ENCODE measurements at places on chromosomes 11 and 22.

GRCh38 chr11:76605338-76606074 is 65.0 kb downstream of the LRRC32 start:
- no peak for DNase-seq

DNA sequence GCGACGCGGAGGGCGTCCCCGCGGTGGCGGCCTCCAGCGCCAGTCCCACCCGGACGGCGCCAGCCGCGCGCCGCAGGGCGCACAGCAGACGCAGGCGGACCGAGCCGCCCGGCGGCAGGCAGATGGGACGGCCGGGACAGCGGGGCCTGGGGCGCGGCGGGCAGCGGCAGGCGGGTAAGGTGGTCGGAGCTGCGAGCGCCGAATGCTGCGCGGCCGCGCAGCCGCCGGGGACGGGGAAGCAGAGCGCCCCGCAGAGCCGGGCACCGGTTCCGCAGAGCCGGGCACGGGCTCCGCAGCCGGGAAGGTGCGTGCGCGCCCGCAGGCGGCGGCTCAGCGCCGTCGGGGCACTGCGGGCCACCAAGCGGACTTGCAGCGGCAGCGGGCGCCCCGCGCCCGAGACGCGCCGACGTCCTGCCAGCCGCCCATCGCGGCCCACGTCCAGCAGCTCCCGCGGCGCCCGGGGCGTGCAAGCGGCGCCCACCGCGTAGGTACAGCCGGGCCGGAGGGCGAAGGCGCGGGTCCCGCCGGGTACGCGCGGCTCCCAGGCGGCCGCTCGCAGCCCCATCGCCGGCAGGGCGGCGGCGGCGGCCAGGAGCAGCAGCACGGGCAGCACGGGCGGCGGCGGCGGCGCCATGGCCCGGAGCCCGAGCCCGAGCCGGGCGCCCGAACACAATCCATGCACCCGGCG is 739 bp downstream of the CELSR1 start:
- no peak for DNase-seq

DNA sequence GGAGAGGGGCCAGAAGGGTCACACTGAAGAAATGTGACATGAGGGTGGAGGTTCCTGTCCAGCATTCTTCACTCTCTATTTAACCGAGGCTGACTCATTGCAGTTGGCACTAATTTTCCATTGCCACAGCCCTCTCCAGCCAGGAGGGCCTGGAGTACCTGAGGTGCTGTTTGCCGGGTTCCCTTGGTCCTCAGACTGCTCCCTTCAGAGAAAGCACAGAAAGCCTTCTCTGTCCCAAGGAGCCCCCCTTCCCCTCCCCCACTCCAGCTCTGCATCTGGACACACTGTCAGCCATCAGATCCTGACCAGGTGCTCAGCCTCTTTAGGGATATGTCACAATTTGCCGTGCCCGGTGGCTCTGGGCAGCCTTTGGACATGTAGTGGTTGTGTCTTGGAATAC is 3.2 kb upstream of the C11orf91 start:
- DNase-seq, result no peak

- DNase-seq, result no peak
These were observed 273.3 kb downstream of the CTTN start for GRCh38 chr11:70671611-70672010.

DNA sequence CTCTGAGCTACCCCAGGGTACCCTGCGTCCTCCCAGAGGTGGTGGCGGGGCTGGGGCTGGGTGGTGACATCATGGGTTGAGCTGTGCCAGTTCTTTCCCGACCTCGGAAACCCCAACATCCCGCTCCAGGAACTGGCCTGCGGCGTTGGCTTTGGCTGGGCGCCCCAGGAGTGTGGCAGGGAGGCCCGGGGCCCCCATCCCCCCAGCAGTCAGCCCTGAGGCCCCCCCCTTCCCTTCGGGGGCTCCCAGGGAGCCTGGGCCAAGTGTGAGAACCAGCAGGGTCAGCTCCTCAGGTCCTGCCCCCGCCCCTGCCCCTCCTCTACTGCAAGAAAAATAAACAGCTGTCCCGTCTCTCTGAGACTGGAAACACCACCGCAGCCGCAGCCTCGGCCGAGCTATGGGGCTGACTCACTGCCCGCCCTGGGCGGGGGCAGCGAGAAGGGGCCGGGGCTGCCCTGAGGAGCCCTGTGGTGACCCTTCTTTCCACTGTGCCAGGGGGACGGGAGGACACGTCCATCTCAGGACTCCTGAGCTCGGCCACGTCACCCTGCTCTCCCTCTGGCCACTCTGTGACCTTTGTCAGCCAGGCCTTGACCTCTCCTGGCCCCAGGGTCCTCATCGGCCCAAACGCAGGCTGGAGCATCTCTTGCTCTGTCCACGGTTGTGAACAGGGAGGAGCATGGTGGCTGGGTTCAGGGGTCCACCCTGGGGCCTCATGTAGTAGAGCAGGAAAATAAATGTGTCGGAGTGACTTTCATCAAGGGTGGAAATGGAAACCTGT is 73.4 kb downstream of the WNT7B start:
- DNase-seq, result peak; percentile 51

- no peak for DNase-seq
These were observed 10.0 kb downstream of the PRR33 start for GRCh38 chr11:1881442-1882264.

GRCh38 chr11:104332110-104332509 is 168.2 kb upstream of the PDGFD start:
- DNase-seq, result no peak

GRCh38 chr11:46527591-46528130 is 66.2 kb downstream of the AMBRA1 start:
- DNase-seq, result no peak

DNA sequence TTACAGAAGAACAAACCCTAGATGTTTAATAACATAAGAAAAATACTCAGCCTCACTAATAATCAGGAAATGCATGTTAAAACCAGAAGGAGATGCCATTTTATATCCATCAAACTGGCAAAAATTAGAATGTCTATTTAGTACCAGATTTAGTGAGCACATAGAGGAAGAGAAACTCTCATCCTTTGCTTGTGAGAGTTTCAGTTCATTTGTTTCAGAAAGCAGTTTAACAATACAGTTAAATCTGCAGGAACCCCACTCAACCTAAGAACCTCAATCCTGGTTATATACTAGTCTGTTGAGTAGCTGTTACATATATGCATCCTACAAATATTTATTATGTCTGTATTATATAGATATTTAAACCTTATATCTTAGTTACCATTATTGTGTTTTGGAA is 172.6 kb downstream of the WNT11 start:
- DNase-seq, result no peak

DNA sequence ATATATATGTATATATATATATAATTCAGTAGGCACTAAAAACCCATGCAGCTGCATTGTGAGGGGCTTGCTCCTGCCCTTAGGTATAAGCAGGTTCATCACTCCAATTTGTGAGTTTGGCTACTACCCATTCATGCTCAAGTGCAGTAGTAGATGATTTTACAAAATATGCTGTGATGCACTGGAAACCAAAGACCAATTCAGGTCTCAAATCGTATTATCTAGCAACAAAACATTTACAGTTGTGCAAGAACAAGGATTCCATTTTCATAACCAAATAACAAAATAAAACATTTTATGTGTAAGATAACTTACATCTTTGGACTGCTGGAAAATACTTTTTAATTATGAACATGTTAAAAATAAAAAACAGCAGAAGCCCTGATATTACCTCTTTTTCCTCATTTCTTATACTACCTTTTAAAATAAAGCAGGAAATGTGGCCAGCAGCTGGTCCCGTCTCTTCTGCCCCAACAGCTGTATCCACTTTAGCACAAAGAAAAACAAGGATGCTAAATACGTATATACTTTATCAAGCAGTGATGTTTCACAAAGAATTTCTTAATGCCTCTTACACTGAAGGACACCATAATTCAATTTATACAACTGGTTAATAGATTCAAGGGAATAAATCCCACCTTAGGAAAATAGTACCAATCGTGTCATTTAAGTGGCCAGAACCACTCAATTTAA is 2.8 kb downstream of the CREBZF start:
- DNase-seq, result no peak

DNA sequence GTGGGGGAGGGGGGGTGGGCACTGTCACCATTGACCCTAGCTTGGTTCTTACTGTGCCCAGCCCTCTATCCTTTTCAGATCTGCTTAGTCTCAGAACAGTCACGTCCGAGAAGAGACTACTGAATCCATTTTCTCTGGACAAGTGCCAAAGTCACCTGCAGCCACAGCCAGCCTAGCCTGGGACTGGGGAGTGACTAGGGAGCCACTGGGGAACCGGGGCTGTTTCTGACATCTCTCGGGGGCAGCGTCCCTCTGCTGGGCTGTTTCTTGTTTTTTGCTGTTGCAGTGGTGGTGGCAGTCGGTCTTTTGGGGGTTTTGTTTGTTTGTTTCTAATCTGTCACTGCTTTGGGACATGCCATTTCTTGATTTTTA is 8.7 kb downstream of the SLC37A2 start:
- DNase-seq, result no peak

- no peak for DNase-seq
These were observed 2241.0 kb upstream of the RAG2 start for GRCh38 chr11:38839071-38839470.

GRCh38 chr11:45252134-45252856 is 33.8 kb downstream of the SYT13 start:
- peak; percentile 45 for DNase-seq

DNA sequence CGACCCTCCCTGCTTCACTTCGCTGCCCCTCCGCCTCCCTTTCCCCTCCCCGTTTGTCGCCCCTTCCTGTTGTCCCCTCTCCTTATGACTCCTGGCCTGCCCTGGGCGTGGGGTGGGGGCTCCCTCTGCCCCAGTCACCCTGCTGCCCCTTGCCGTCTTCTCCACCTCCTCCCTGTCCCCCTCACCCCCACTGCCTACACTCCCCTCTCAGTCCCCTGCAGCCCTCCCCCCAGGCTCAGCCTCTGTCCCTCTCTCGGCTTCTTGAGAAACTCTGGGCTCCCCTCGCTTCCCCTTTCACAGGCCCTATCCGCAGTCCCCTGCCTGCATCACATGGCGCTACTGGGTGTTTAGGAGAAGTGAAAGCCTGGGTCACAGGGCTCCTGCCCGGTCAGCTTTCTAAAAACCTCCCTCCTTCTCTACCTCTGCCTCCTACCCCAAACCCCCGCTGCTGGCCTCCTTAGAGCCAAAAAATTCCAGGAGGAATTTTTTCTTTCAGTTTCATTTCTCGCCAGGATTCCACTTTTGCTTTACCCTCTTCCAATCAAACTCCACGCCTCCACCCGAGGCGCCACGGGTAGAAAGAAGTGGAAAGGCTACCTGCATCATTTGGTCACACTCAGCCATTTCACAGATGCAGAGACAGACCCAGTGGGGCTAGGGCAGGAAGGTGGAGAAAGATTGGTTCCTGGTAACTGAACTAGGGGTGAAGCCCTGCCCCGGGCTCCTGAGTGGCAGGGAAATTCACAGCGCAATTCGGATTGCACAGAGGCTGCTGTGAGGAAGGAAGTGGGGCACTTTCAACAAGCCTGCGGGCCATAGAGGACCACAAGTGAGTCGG is at the start of gene SLC15A3:
Gene SLC15A3 (minus strand): TSS at position 273 of the 838 bp plus-strand sequence. CDS start 625 bp downstream, outside the sequence.
- DNase-seq, result no peak

DNA sequence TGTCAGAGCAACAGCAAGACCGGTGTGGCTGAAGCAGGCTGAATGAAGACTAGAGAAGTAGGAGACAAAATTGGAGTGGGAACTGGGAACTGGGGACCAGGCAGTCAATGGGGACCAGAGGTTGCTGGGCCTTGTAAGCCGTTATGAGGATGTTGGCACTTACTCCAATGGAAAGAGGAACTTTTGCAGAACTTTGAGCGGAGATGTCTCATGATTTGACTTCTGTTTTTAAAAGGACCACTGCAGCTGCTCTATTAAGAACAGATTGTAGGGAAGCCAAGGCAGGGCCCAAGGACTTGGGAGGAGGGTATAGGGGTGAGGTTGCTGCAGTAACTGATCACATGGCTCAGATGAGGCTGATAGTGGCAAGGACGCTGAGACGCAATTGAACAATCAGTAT is 34.2 kb downstream of the IL18 start:
- DNase-seq, result no peak

DNA sequence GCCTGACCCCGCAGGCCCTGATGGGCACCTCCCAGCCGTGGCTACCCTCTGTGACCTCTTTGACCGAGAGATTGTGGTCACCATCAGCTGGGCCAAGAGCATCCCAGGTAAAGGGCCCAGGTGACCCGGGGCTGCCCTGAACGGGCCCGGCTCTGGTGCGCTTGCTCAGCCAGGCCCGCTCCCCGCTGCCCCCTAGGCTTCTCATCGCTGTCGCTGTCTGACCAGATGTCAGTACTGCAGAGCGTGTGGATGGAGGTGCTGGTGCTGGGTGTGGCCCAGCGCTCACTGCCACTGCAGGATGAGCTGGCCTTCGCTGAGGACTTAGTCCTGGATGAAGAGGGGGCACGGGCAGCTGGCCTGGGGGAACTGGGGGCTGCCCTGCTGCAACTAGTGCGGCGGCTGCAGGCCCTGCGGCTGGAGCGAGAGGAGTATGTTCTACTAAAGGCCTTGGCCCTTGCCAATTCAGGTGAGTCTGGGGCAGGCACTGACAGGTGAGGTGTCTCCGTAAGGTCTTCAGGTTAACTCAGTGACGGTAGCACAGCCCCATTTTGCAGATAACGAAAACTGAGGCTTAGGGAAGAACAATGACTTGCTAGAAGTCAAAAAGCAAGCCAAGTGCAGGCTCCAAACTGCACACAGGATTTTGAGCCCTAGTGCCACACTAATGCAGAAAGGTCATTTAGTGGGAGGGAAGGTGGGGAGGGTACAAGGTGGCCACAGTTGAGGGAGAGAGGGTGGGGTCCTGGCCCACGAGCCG is 2.4 kb downstream of the TRMT112 start:
- no peak for DNase-seq

DNA sequence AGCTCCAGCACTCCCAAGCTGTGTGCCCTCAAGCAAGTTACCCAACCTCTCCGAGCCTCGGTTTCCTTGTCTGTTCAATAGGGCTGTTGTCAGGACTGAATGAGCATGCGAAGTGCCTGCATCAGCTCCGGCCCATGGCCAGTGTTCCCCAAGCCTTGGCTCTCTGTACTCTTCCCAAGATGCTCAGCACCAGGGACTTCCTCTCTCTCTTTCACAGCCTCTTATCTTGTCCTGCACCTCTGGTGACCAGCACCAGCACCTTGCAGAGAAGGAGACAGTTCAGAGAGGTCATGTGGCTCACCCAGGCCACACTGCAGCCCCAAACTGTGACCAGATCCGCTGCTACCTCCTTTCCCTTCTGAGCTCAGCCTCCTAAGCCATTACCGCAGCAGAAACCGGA is 120.3 kb upstream of the ANO1 start:
- no peak for DNase-seq

GRCh38 chr22:33380789-33381530 is 322.8 kb upstream of the SYN3 start:
- DNase-seq, result no peak

DNA sequence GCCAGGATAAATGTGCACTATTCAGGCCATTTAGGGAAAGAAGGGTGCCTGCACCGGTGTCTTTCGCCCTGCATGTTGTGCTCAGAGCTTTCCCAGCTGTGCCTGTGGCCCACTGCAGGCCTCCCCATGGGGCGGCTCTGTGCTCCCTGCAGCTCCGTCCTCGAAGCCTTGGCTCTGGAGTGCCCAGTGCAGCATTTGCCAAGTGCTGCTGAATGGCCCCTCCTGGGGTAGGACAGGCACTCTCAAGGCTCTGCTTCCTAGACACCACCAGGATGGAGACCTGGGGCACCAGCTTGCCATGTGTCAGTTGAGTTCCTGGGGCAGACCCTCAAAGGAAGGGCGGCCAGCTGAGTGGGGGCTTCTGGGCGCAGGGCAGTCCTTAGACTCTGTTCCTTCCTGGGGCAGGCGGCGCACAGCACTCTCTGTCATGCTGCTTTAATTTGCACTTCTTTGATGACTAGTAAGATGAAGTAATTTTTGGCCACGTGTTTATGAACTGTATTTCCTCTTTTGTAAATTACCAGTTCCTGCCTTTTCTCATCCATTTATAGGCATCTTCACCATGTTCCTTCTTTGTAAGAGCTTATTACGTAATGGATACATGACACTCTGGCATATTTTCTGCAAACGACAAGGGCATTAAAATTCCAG is 32.1 kb upstream of the GNB1L start:
- DNase-seq, result peak; percentile 4
